Stimulated activated CD8-positive, alpha-beta memory T cell treated with anti-CD3 and anti-CD28 coated beads, Interleukin-2, amount 100 ng/mL, for 1 hour (primary cell): ENCODE measurements at places on chromosomes 6 and 20.

DNA sequence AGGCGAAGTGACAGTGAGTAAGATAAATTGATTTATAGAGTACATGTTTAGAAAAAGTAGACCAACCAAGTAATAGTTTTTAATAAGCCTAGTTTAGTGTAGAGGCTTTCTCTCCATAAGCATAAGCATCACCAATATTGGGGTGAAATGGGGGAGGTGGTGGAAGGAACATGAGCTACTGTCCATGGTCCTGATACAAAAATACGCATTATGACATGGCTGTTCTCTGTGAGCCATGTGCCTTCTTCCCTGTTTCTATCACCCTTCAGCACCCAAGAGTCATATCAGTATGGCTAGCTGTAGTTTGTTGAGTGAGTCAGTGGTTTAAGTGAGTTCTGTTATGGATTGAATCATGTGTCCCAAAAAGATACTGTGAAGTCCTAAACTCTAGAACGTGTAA is 150.8 kb downstream of the EDN1 start:
- no peak for DNase-seq

DNA sequence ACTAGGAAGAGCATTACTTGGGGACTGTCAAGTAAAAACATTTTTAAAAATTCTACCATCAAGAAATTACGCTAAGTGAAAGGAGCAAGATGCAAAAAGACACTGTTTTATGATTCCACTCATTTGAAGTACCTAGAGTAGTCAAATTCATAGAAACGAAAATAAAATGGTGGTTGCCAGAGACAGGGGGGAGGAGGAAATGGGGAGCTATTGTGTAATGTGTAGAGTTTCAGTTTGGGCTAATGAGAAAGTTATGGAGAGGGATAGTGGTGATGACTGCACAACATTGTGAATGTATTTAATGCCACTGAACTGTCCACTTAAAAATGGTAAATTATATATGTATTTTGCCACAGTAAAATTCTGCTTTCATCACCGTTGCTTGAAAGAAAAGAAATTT is 83.8 kb downstream of the UST start:
- no peak for DNase-seq

DNA sequence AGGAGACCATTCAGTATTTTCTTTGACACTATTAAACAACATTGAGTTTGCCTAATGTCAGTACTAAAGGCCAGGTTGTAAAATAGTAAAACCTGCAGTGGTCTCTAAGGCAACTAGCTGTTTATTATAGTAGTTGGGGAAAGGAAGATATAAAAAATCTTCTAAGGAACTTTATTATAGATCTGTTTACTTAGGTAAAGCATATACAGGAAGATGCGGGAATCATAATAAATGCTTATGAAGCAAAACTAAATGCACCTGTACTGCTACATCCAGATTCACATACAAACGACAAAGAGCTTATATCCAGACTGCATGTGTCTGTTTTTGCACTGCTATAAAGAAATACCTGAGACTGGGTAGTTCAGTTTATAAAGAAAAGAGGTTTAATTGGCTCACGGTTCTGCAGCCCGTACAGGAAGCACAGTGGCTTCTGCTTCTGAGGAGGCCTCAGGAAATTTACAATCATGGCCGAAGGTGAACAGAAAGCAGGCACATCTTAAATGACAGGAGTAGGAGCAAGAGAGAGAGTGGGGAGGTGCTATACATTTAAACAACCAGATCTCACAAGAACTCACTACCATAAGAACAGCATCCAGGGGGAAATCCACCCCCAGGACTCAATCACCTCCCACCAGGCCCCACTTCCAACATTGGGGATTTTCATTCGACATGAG is 8.7 kb upstream of the TRIM39 start:
- DNase-seq = no peak

- no peak for DNase-seq
Measured at GRCh38 chr6:61586934-61587537, 699.0 kb downstream of the KHDRBS2 start.

DNA sequence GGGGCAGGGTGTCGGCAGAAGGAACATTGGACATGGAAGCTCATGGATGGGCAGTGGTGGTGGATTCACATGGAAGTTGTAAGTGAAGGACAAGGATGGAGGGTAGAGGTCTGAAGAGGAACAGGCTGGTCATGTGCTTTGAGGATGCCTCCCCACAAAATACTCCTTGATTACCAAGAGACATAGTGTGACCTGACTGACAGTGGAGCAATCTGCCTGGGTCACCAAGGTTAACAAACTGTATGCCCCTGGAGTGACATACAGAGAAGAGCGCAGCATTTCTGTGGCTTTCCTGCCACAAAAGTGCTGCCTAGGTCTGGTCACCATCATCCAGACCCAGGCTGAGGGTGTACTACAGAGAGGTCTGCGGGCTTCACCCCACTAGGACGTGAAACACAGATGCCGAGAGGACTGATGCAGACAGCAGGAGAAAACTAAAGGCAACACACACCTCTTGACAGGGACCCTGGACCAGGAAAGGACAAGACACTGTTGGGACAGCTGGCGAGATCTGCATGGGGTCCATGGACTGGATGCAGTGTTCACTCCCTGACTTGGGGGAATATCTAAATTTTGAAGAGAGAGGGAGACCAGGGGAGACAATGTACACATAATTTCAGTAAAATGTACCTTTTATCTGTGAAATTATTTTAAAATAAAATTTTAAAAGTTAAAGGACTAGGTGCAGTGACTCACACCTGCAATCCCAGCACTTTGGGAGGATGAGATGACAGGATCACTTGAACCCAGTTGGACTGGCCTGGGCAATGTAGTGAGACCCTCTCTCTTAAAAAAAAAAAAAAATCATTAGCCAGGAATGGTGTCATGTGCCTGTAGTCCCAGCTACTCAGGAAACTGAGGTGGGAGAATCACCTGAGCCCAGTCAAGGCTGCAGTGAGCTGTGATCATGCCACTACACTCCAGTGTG is 64.9 kb downstream of the CSE1L start:
- no peak for DNase-seq
